Posterior vena cava (tissue), 2 donors: ENCODE measurements at places on chromosomes 5 and 9. TPM values are rescaled to one million over a fixed set of nuclear protein-coding genes. Genes with fewer than 3 reads are reported as not detected.
A peak's percentile ranks its signal among the peaks of the same experiment; 100 is the strongest.

- DNase-seq: no peak
These were observed 69.4 kb upstream of the LHFPL2 start for GRCh38 chr5:78717674-78718584.

The CCDC192 gene
- not detected for total RNA-seq

DNA sequence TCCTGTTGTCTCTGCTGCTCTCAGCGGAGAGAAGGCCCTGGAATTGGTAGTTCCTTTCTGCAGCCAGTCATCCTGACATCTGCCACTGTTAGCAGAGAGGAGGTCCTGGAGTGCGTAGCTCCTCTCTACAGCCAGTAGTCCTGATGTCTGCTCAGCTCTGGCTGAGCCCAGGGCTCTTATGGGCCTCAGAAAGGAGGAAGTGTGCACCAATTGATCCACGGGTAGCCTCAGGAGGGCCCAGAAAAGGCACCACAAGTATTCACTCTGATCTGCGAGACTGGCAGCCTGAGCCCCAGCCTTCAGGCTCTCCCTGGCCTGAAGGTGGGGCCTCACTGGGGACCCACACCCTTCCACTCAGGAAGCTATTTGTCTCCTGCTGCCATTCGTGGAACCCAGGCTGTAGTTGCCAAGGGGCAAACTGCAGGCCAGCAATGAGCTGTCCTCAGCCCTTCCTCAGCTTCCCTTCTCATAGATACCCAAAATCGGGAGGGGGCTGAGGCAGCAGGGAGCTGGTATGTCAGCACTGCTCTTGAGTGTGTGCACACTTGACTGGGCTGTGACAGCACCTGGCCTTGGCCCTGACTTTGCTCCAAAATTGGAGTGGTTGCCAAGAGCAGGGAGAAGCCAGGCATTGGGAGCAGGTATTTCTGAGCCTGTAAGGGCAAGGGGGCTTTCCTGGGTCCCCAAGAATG is 1049.5 kb upstream of the ACO1 start:
- DNase-seq: no peak

The CHSY3 gene
- total RNA-seq: 4.9 TPM

The SLC34A3 gene
- total RNA-seq: not detected

The IFNA21 gene
- not detected for total RNA-seq

The ADAMTS16 gene
- 0.05 TPM for total RNA-seq

The MRNIP gene
- 20.1 TPM for total RNA-seq

The CAAP1 gene
- 10.3 TPM for total RNA-seq

The CCNJL gene
- 1.2 TPM for total RNA-seq

DNA sequence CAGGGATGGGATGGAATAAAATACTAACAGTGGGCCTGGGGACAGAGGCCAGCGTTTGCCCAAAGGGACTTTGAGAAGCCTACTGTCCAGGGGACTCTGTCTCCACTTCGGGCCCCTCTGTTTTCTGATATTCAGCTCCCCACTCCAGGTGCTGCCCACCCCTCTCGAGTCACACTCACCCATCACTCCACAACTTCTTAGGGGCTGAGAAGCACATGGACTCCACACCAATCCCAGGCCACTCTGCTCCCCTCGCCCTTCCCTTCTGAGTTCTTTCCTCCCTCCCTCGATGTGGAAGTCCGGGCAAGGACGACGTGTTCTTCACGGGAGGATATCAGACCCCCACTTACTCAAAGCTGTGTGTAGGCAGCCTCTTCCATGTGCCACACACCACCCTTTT is 124.5 kb downstream of the BARX1 start:
- DNase-seq: peak; percentile 30

The UQCRQ gene
- total RNA-seq: 379 TPM

The NLN gene
- 17.6 TPM for total RNA-seq

GRCh38 chr9:89116064-89116804 is 62.4 kb downstream of the SHC3 start:
- no peak for DNase-seq

DNA sequence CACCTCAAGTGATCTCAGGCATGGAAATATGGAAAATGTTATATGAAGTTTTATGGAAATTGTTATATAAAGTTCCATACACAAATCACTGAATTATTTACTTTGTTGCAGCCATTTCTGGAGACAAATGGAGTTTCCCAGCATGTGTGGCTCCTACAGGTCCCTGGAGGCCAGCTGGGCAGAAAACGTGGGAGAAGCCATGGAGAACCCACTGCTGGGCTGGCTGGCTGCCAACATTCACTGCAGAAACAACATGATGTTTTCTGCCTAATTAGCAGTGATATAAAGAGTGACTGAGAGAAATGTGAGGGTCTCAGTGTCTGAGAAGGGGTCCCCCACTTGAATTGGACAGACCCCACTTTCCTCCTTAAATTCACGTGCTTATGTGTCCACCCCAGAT is 208.8 kb upstream of the IRX2 start:
- DNase-seq: no peak

The KIF12 gene
- total RNA-seq: not detected

- no peak for DNase-seq
These were observed 11.4 kb upstream of the ADAMTS16 start for GRCh38 chr5:5128766-5129165.

DNA sequence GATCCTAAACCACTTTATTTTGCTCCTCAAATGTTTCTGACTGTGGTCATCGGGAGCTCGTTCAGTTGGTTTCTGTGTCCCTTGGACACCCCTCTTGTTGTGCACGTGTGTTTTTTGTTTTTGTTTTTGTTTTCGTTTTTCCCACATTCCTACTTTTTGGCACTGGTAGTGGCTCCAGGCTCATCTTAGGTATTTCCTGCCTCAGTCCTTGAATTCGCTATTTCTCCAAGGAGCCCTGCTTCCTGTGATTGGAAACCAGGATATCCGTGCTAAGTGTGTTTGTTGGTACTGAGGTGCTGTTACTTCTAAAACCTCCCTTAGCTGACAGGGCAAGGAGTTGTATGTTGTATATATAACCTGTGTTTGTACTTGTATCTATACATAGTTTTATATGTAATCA is 5.9 kb downstream of the HMCN2 start:
- DNase-seq: no peak

DNA sequence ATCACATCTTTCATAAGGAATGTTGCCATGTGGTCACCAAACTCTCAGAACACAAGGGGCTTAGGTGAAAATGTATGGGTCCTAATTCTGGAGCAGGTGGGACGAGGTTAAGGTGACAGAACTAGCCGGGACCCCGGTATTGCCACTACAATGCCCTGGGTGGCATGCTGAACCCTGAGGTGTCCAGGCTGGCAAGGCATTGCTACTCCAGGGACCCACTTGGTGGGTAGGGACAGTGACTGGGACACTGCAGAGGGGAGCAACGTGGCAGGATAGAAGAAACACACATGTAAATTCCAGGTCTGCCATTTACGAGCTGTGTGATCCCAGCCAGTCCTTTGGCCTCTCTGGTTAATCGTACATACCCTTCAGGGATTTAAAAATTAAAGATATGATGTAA is 206.9 kb upstream of the MVB12B start:
- no peak for DNase-seq

The POC5 gene
- total RNA-seq: 9.1 TPM

- no peak for DNase-seq
These were observed 17.4 kb upstream of the ADRB2 start for GRCh38 chr5:148808864-148809642.

DNA sequence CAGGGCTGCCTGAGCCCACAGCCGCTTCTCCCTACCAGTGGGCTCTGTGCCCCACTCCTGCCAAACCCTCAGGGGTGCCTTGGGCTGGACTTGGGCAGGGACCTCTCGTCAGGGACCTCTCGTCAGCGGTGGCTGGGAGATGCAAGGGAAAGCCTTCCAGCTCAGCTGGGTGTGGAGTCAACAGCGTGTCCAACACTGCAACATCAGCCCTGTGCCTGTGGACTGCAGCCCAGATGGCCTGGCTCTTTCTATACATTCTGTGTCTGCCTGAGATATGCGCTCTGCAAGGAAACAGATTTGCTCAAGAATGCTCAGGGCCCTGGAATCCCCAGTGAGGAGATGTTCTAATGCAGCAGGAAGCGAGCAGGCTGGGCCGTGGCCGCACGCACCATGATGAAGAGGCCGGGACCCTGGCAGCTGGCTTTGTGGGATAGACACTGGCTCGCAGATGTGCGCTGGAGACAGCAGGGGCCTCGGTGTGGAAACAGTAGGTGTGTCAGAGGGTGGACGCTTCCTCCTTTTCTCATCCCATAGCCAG is 85.0 kb upstream of the COL5A1 start:
- DNase-seq: peak; percentile 80

The C6 gene
- total RNA-seq: 6.9 TPM

The SPINK13 gene
- not detected for total RNA-seq

- no peak for DNase-seq
These were observed 283.1 kb downstream of the GLIS3 start for GRCh38 chr9:4016789-4017188.

The CD274 gene
- total RNA-seq: 3.5 TPM

- DNase-seq: no peak
These were observed 1465.1 kb upstream of the C9orf72 start for GRCh38 chr9:29038332-29038731.

GRCh38 chr5:173781816-173782670 is 106.1 kb upstream of the CPEB4 start:
- peak; percentile 95 for DNase-seq

GRCh38 chr5:114418176-114419066 is 56.6 kb downstream of the KCNN2 start:
- no peak for DNase-seq

GRCh38 chr5:43041669-43042175 is 1.6 kb upstream of the ANXA2R start:
- DNase-seq: peak; percentile 88

The PIP5KL1 gene
- total RNA-seq: 1.3 TPM

The ORM1 gene
- total RNA-seq: not detected

The DMRT3 gene
- total RNA-seq: not detected

The PCDHA8 gene
- total RNA-seq: not detected

DNA sequence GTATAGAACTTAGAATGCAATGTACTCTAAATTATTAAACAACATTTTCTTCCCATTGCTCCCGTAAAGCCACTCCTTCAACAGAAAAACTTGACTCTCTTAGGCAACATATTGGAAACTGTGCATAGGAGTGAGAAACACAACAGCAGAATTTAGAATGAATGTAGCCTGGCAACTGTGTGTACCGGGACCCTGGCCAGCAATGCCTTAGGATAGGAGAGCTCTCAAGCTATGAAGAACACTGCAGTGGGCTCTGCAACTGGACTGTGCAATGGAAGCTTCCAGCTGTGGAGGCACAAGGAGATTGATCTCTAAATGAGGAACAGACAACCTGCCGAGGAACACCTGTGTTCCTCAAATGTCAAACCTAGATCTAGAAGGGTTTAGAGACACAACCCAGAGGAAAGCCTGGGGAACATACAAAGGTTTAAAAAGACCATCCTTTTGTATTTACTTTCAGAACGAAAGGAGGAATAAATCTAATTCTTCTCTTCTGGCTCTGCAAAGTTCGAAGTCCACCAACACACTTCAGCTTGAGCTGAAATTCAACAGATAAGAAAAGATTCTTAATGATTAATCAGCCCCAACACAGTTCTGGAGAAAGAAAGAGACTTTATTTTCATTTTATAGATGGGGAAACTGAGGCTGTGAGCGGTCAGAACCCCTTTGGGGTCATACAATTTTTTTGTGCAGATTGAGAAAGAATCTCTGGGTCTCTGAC is 51.5 kb upstream of the ARL15 start:
- no peak for DNase-seq

- no peak for DNase-seq
These were observed 22.5 kb downstream of the ZNF618 start for GRCh38 chr9:113898596-113898995.

The AQP7 gene
- total RNA-seq: 4.6 TPM

- peak; percentile 85 for DNase-seq
These were observed at the start of gene ANKRD33B for GRCh38 chr5:10563945-10564837. ANKRD33B (plus strand) TSS chr5:10564070; CDS start chr5:10564468, 398 bp downstream.

DNA sequence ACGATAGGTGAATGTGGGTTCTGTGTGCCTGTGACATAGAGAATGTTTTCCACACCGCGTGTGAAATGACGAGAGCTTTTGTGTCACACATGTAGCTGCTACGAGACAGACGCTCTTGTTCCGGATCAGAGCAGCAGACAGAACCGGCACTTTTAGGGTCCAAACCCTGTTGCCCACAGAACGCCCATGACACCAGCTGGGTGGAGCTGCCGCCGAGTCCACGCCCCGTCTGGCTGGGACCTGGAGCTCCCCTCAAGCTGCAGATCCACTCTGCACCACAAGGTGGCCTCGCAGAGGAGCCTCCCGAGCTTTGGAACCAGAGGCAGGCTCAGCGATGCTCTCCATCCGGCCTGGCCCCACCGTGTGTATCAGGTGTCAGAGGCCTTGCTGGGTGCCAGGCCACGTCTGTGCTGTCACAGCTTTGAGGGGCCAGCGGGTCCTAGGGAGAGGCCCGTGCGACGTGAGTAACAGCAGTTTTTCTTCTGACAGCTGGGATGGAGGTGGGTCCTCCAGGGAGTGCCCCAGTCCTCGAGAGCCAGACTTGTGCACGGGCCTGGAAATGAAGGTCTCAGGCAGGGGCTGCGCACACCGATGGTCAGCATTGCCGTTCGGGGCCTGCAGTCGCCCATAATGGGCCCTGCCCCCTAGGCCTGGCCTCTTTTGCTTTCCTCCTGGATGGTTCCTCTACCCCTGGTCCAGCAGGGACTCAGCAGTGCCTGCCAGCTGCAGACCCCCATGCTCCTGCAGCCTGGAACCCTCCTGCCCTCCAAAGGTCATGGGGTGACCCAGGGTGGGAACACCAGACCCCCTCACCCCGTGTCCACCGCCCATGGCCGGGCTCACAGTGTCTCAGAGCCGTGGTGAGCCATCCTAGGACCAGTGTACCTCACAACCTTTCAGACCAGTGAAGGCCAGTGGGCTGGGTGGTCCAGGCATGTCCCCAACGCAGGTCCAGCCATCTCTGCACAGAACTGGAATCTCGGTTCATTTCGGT is 2.5 kb upstream of the LRRC14B start:
- peak; percentile 96 for DNase-seq

DNA sequence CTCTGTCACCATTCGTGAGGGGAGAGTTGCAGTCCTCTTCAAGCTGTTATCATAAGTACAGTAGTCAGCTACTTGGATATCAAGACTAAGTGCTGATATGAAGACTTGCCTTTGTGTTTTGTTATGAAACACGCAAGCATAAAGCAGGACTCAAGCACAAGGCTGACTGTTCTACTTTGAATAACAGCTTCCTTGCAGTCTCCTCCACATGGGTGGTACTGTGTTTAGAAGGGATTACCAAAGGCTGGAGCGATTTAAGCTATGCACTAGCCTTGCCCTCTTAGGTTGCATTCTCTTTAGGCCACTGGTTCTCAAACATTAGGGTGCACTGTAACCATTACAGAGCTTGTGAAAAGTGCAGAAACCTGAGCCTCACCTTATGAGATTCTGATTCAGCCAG is 41.4 kb downstream of the SLC25A51 start:
- no peak for DNase-seq

DNA sequence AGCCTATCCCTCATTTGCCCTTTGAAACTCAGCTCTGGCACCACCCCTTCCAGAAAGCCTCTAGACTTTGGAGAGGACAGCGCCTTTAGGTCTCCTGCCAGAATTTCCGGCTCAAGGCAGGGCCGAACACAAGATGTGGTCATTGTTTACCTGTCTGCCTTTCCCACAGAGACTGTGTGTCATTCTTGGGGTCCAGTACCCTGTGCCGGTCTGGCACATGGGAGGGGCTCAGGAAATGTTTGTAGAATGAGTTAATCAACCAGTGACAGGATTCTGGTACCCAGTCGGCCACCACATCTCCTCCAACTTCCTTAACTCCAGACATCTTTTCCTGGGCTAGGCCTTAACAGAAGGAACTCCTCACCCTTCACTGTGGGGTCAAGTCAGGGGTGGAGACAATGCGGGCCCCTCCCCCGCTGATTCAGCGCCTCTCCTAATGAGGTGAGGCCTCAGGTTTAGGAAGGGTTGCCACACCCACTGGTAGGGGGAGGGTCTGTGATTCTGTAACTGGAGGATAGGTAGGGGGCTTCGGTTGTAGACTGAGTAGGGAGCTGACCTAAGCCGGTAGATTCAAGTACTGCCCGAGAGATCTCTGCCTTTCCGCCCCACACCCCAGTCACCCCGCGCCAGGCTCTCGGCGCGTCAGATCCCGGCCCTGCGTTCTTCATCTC is 29.3 kb downstream of the PCDH1 start:
- no peak for DNase-seq
